Mesothelial cell of epicardium (in vitro differentiated cells): ENCODE measurements at places on chromosomes 4 and X.
A peak's percentile ranks its signal among the peaks of the same experiment; 100 is the strongest.

- H3K4me1 ChIP-seq, result peaks cover 3% of the 10 kb centered on the region
- no peaks in the 10 kb centered on the region for H3K27me3 ChIP-seq
Observed at GRCh38 chrX:130184857-130185256, 13.1 kb downstream of the RAB33A start.

DNA sequence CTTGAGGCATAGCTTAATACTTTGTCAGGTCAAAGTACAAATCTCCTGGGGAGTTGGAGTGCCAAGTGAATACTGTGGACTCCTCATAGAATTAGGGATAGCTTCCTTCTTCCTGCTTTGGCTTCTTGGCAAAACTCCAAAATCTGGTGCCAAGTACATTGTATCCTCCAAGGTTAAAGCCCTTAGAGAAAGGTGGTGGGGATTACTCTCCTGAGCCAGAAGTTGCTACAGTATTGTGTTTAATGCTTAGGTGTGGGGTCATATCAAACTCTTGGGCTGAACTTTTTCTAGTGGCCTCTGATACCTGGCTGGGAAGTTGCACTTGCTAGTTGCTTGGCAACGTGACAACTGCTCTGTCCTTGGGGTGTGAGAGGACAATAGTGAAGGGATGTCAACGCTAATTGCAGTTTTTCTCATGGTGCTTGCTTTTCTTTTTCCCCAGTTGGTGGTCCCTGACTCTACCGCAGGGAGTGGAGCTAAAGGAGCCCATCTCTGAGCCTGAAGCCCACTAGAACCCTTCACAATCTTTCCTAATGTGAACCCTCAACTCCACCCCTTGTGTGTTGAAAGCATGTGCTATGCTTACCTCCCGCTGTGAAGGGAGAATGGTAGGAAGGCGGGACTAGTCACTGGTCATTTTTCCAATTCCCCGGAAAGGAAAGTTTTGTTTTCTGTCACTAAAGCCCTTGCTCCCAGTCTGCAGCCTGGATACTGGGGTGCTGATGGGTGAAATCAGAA is 35.5 kb downstream of the DLG3 start:
- no peaks in the 10 kb centered on the region for H3K27me3 ChIP-seq
- H3K27ac ChIP-seq, result no peak overlapping the region
- H3K4me3 ChIP-seq, result no peak overlapping the region
- H3K4me1 ChIP-seq, result peaks cover 55% of the 10 kb centered on the region
- H3K36me3 ChIP-seq, result peaks cover 3% of the 10 kb centered on the region

GRCh38 chrX:113793563-113793962 is 790.3 kb upstream of the HTR2C start:
- no peak for DNase-seq
- H3K4me1 ChIP-seq, result peaks cover 40% of the 10 kb centered on the region

DNA sequence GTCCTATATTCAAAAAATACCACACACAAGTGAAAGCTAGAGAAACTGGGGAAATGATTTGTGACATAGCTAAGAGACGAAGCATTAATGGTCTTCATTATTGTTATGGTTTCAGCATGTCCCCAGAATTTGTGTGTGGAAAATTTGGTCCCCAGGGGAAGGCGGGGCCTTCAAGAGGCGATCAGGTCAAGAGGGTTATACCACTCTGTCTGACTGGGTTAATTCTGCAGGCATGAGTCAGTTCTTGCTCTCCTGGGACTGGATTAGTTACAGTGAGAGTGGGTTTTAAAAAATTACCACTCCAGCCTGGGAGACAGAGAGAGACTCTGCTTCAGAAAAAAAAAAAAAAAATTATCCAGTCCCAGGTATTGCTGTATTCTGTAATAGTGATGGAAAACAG is 2.1 kb upstream of the MTNR1A start:
- no peak overlapping the region for H3K27ac ChIP-seq
- H3K27me3 ChIP-seq, result peaks cover 39% of the 10 kb centered on the region
- no peaks in the 10 kb centered on the region for H3K36me3 ChIP-seq
- peaks cover 11% of the 10 kb centered on the region for H3K4me1 ChIP-seq
- no peak for DNase-seq

- no peaks in the 10 kb centered on the region for H3K27me3 ChIP-seq
- no peak overlapping the region for H3K4me3 ChIP-seq
- no peaks in the 10 kb centered on the region for H3K4me1 ChIP-seq
- no peak for DNase-seq
Observed at GRCh38 chrX:11908371-11908770, 150.3 kb downstream of the MSL3 start.

- H3K27me3 ChIP-seq, result peaks cover 7% of the 10 kb centered on the region
- H3K27ac ChIP-seq, result no peak overlapping the region
- H3K36me3 ChIP-seq, result peaks cover 8% of the 10 kb centered on the region
- H3K4me3 ChIP-seq, result no peak overlapping the region
- DNase-seq, result no peak
Observed at GRCh38 chr4:186196063-186196462, 4.7 kb downstream of the CYP4V2 start.

- H3K4me3 ChIP-seq, result peak overlapping the region; percentile 76
- no peaks in the 10 kb centered on the region for H3K36me3 ChIP-seq
- H3K4me1 ChIP-seq, result peaks cover 35% of the 10 kb centered on the region
- no peaks in the 10 kb centered on the region for H3K27me3 ChIP-seq
- peak overlapping the region; percentile 87 for H3K27ac ChIP-seq
Observed at GRCh38 chrX:2497961-2498780, 2.6 kb downstream of the DHRSX start.

DNA sequence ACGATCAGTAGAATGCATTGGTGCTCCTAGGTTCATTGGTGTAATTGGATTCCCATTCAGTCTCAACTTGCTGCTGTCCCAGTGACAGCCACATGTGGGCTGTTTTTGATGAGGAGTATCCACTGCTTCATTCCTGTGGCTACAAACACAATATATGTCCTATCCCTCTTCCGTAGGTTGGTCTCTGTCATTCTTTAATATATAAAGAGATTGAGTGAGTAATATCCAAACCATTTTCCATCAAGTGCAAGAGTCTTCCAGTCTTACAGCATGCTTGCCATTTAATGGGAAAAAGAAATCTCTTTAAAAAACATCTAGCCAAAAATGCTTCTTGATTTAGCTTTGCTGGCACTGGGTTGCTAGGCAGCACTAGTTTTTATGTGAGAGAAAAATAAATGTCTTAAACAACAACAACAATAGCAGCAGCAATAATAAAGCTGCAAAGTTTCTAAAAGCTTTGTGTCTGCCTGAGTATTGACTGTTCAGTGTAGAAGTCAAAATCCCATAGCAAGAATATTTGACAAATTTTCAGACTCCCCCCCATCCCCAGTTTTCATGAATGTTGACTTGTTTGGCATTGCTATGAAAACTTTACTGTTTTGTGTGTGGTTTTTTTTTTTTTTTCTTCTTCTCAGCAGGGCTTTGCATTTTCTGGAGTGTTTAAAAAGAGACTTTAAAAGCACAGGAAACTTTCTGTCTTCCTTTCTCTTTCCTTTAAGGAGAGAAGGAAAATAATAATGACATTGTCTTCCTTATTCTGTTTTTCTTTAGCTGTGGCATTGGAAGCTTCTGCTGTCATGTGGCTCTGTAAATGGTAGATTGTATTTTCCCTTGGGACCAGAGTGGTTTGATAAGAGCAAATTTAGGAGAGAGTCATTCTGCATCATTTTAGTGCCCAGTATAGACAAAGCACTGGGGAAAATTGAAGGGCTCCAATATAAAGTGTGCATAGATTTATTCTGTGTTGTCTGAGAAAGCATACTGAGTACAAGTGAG is 244.3 kb downstream of the ARHGAP10 start:
- peaks cover 10% of the 10 kb centered on the region for H3K4me1 ChIP-seq
- H3K27me3 ChIP-seq, result no peaks in the 10 kb centered on the region
- DNase-seq, result no peak
- peak overlapping the region; percentile 31 for H3K27ac ChIP-seq
- H3K36me3 ChIP-seq, result peaks cover 49% of the 10 kb centered on the region
- no peak overlapping the region for H3K4me3 ChIP-seq
